ENCODE measurements at places on chromosomes 12 and 14.

GRCh38 chr14:70002589-70003346 lies 123.6 kb downstream of the SMOC1 start:
- no peak for DNase-seq
- no peaks in the 10 kb centered on the region for H3K36me3 ChIP-seq
- no peak overlapping the region for H3K4me3 ChIP-seq

DNA sequence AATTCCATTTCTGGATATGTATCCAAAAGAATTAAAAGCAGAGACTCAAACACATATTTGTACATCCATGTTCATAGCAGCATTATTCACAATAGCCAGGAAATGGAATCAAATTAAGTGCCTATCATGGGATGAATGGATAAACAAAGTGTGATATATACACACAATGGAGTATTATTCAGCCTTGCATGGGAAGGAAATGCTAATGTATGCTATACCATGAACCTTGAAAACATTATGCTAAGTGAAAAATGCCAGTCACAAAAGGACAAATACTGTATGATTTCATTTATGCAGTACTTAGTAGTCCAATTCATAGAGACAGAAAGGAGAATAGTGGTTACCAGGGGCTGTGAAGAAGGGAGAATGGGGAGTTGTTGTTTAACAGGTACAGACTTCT lies 32.1 kb upstream of the CSRNP2 start:
- H3K4me3 ChIP-seq: no peak overlapping the region
- no peaks in the 10 kb centered on the region for H3K27me3 ChIP-seq
- no peaks in the 10 kb centered on the region for H3K4me1 ChIP-seq
- H3K27ac ChIP-seq: no peak overlapping the region
- DNase-seq: no peak

- no peak overlapping the region for H3K27ac ChIP-seq
- no peaks in the 10 kb centered on the region for H3K36me3 ChIP-seq
- no peaks in the 10 kb centered on the region for H3K27me3 ChIP-seq
- H3K4me3 ChIP-seq: no peak overlapping the region
- no peak for DNase-seq
- no peaks in the 10 kb centered on the region for H3K4me1 ChIP-seq
These were observed 77.3 kb upstream of the ANO6 start for GRCh38 chr12:45138609-45139008.

DNA sequence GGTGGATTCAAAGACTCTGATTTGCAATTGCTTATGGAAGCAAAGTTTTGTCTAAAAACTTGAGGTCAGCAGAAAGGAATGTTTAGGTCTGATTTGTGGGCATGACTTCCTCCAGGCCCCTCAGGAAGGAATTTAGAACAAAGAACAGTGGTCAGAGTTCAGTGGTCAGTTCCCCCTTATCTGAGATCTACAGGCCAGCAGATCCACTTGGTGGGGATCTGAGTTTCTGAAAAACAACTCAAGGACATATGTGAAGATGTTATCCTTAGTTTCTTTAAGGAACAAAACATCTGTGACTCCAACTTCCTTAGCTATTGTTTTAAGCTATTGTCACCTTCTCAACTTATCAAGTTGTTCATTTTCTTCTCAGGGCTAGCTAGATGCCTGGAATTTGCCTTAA lies 28.0 kb upstream of the NAA30 start:
- H3K4me1 ChIP-seq: no peaks in the 10 kb centered on the region
- H3K4me3 ChIP-seq: no peak overlapping the region
- DNase-seq: no peak
- no peak overlapping the region for H3K27ac ChIP-seq
- no peaks in the 10 kb centered on the region for H3K36me3 ChIP-seq

- no peaks in the 10 kb centered on the region for H3K4me1 ChIP-seq
- DNase-seq: no peak
- no peak overlapping the region for H3K27ac ChIP-seq
- no peaks in the 10 kb centered on the region for H3K27me3 ChIP-seq
- H3K4me3 ChIP-seq: no peak overlapping the region
These were observed 122.7 kb upstream of the LMNTD1 start for GRCh38 chr12:25675808-25676207.

GRCh38 chr12:96425321-96425720 lies 25.1 kb upstream of the CDK17 start:
- no peaks in the 10 kb centered on the region for H3K27me3 ChIP-seq
- DNase-seq: no peak
- H3K36me3 ChIP-seq: no peaks in the 10 kb centered on the region
- no peak overlapping the region for H3K27ac ChIP-seq

- no peaks in the 10 kb centered on the region for H3K4me1 ChIP-seq
- H3K27me3 ChIP-seq: no peaks in the 10 kb centered on the region
- no peak for DNase-seq
- no peak overlapping the region for H3K4me3 ChIP-seq
- H3K27ac ChIP-seq: no peak overlapping the region
These were observed 260.8 kb downstream of the SYT1 start for GRCh38 chr12:79125358-79125757.

- no peaks in the 10 kb centered on the region for H3K4me1 ChIP-seq
- H3K4me3 ChIP-seq: no peak overlapping the region
- no peak overlapping the region for H3K27ac ChIP-seq
- DNase-seq: no peak
- H3K27me3 ChIP-seq: no peaks in the 10 kb centered on the region
These were observed 31.0 kb upstream of the GNS start for GRCh38 chr12:64790166-64790565.

GRCh38 chr14:104681689-104682074 lies 7.7 kb upstream of the INF2 start:
- peaks cover 64% of the 10 kb centered on the region for H3K4me1 ChIP-seq
- H3K4me3 ChIP-seq: no peak overlapping the region
- no peaks in the 10 kb centered on the region for H3K36me3 ChIP-seq
- DNase-seq: peak; percentile 86

GRCh38 chr12:109586385-109587296 lies 13.0 kb downstream of the MVK start:
- peaks cover 61% of the 10 kb centered on the region for H3K36me3 ChIP-seq
- H3K4me3 ChIP-seq: no peak overlapping the region
- H3K27me3 ChIP-seq: no peaks in the 10 kb centered on the region
- no peak overlapping the region for H3K27ac ChIP-seq

- peak within 1 kb of the TSS; percentile 51 for H3K4me3 ChIP-seq
- H3K36me3 ChIP-seq: no peaks in the 10 kb centered on the region
- H3K27me3 ChIP-seq: peaks cover 12% of the 10 kb centered on the region
- no peak within 1 kb of the TSS for H3K27ac ChIP-seq
These were observed at the start of gene PLEKHH1 for GRCh38 chr14:67532998-67533753. Gene PLEKHH1, plus strand, starts transcription at chr14:67533290. Its CDS starts 8,578 bp downstream, at chr14:67541868.

GRCh38 chr12:94133964-94134795 lies 14.2 kb upstream of the PLXNC1 start:
- no peaks in the 10 kb centered on the region for H3K36me3 ChIP-seq
- H3K27ac ChIP-seq: no peak overlapping the region
- H3K4me1 ChIP-seq: no peaks in the 10 kb centered on the region
- H3K4me3 ChIP-seq: no peak overlapping the region

DNA sequence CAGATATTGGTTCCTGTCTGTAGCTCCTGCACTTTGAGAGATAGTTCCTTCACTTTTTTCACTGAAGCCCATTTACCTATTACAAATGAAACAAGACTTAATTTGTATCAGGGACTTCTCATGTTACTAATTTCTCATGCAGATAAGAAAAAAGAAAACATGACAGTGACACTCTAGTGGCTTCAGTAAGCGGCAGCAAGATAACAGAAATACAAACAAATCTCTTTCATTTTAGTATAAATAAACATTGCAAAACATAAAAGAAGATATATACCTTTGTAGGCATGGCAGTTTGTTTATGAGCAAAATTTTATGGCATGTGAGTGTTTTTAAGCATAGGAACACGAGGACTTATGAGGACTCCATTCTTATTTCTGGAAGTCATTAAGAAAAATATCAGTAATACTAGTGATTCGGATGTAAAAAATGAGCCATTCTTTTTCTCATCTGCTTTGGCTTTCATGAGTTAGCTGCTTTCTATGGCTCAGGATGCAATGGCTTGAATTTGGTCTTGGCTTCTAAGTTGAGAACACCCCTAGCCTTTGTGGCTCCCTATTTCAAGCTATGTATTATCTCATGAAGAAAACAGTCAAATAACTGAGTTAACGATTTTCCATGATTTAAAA lies 310.1 kb upstream of the RGS6 start:
- no peak overlapping the region for H3K27ac ChIP-seq
- H3K27me3 ChIP-seq: no peaks in the 10 kb centered on the region
- DNase-seq: no peak
- H3K4me3 ChIP-seq: no peak overlapping the region
- H3K4me1 ChIP-seq: no peaks in the 10 kb centered on the region
- H3K36me3 ChIP-seq: peaks cover 6% of the 10 kb centered on the region

DNA sequence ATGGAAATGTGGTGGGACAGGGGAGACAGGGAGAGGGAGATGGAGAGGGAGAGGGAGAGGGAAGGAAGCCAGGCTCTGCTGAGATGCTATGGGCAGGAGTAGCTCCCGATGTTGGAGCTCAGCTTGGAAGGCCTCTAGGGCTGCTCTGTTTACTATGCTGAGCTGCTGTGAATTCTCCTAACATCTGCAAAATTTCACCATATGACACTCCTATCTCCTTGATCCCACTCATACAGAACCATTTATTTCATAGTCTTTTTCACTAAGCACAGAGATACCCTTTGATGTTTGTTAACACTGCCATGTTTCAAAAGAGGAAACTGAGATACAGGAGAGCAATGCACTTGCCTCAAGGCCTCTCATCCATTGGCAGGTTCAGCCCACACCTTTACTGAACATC lies 60.7 kb downstream of the C12orf75 start:
- no peaks in the 10 kb centered on the region for H3K27me3 ChIP-seq
- no peaks in the 10 kb centered on the region for H3K36me3 ChIP-seq
- no peaks in the 10 kb centered on the region for H3K4me1 ChIP-seq

- H3K27ac ChIP-seq: peak overlapping the region; percentile 93
- peaks cover 78% of the 10 kb centered on the region for H3K4me1 ChIP-seq
- H3K27me3 ChIP-seq: no peaks in the 10 kb centered on the region
These were observed 43.9 kb upstream of the CTDSP2 start for GRCh38 chr12:57890191-57891115.

GRCh38 chr12:47591361-47591791 lies 114.5 kb downstream of the RPAP3 start:
- H3K4me3 ChIP-seq: no peak overlapping the region
- H3K4me1 ChIP-seq: no peaks in the 10 kb centered on the region
- no peaks in the 10 kb centered on the region for H3K27me3 ChIP-seq
- H3K27ac ChIP-seq: no peak overlapping the region
- no peaks in the 10 kb centered on the region for H3K36me3 ChIP-seq

DNA sequence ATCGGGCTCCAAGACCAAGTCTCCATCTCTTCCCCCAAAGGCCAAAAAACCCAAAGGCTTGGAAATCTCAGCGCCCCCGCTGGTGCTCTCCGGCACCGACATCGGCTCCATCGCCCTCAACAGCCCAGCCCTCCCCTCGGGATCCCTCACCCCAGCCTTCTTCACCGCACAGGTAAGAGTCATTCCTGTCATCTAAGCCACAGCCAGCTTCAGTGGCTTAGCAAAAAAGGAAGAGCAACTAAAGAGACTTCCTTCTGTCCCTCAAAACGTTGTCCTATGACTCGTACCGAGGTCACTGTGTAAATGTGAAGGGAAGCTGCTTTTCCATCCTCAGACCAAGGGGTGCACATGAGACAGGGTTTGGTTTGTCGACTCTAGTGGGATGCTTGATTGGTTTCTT lies 53.4 kb downstream of the ELK3 start:
- no peak overlapping the region for H3K27ac ChIP-seq
- H3K4me3 ChIP-seq: no peak overlapping the region
- H3K36me3 ChIP-seq: no peaks in the 10 kb centered on the region
- peaks cover 1% of the 10 kb centered on the region for H3K4me1 ChIP-seq

GRCh38 chr14:75204116-75204515 lies 27.7 kb upstream of the TMED10 start:
- no peak for DNase-seq
- no peaks in the 10 kb centered on the region for H3K27me3 ChIP-seq
- peaks cover 14% of the 10 kb centered on the region for H3K4me1 ChIP-seq
- H3K27ac ChIP-seq: no peak overlapping the region
- no peaks in the 10 kb centered on the region for H3K36me3 ChIP-seq
- no peak overlapping the region for H3K4me3 ChIP-seq

- DNase-seq: no peak
- H3K27ac ChIP-seq: no peak overlapping the region
- H3K4me3 ChIP-seq: no peak overlapping the region
- H3K27me3 ChIP-seq: peaks cover 61% of the 10 kb centered on the region
- no peaks in the 10 kb centered on the region for H3K36me3 ChIP-seq
These were observed 7.4 kb downstream of the TTC6 start for GRCh38 chr14:37602605-37603453.

DNA sequence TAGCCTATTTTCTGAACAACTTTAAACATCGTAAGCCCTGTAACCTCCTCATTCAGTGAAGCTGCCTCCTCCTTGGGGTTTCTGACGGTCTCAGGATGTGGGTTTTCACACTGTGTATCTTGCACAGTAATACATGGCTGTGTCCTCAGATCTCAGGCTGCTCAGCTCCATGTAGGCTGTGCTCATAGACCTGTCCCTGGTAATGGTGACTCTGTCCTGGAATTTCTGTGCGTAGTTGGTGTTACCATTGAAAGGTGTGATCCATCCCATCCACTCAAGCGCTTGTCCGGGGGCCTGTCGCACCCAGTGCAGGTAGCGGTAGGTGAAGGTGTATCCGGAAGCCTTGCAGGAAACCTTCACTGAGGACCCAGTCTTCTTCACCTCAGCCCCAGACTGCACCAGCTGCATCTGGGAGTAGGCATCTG lies 980.5 kb downstream of the TMEM121 start:
- no peaks in the 10 kb centered on the region for H3K36me3 ChIP-seq
- no peak overlapping the region for H3K27ac ChIP-seq
- H3K4me1 ChIP-seq: no peaks in the 10 kb centered on the region
- DNase-seq: no peak

DNA sequence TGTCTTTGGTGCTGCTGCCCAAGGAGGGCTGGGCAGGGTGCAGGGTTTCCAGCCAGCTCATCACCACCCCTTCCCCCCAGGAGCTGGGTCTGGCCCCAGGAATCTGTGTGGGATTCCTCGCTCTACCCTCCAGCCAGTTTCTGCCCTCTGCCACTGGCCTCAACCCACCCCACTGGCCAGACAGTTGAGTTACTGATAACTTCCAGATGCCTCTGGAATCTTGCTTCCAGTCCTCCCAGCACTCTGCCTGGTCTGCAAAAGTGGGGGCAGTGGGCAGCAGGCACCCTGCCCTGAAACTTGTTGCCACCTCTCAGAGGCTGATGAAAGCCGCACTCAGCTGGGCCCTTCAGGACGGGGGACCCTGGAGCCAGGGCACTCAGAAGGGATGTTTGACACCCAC lies 20.1 kb upstream of the TBX3 start:
- H3K4me1 ChIP-seq: no peaks in the 10 kb centered on the region
- H3K27me3 ChIP-seq: peaks cover 55% of the 10 kb centered on the region
- DNase-seq: no peak
- no peak overlapping the region for H3K27ac ChIP-seq
- no peaks in the 10 kb centered on the region for H3K36me3 ChIP-seq
- H3K4me3 ChIP-seq: no peak overlapping the region

DNA sequence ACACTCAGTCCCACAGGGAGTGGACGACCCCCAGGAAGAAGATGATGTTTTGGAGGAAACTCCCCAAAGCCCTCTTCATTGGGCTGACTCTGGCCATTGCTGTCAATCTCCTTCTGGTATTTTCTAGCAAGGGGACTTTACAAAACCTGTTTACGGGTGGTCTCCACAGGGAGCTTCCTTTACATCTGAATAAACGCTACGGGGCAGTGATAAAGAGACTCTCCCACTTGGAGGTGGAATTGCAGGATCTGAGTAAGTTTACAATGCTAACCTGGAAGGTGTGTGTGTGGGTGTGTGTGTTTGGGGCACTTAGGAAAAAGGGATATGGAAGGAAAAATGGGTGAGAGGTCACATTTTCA lies 416 bp downstream of the GALNT8 start:
- H3K27ac ChIP-seq: no peak overlapping the region
- no peak for DNase-seq
- no peaks in the 10 kb centered on the region for H3K4me1 ChIP-seq
- H3K4me3 ChIP-seq: no peak overlapping the region

- no peaks in the 10 kb centered on the region for H3K36me3 ChIP-seq
- H3K27ac ChIP-seq: no peak overlapping the region
- H3K4me3 ChIP-seq: no peak overlapping the region
- no peaks in the 10 kb centered on the region for H3K4me1 ChIP-seq
- DNase-seq: no peak
These were observed 270.6 kb downstream of the PAWR start for GRCh38 chr12:79420146-79420618.
